Activated T-cell treated with anti-CD3 and anti-CD28 coated beads, Interleukin-2, amount 50 U/mL, for 1 hour (primary cell): ENCODE measurements at places on chromosomes 6 and 20.

DNA sequence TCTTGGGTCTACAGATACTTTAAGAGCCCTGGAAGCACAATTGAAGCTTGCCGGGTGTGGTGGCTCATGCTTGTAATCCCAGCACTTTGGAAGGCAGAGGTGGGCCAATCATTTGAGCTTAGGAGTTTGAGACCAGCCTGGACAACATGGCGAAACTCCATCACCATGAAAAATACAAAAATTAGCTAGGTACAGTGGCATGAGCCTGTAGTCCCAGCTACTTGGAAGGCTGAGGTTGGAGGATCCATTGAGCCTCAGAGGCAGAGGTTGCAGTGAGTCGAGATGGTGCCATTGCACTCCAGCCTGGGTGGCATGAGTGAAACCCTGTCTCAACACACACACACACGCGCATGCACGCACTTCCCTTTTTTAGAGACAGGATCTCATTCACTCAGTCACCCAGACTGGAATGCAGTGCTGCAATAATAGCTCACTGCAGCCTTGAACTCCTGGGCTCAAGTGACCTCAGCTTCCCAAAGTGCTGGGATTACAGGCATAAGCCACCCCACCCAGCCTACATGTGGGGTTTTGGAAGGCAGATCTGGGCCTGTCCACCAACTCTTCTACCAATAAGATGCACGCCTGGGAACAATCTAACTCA lies 182.5 kb upstream of the JARID2 start:
- no peak for DNase-seq

- no peak for DNase-seq
Measured at GRCh38 chr6:169164986-169165385, 88.7 kb downstream of the THBS2 start.

DNA sequence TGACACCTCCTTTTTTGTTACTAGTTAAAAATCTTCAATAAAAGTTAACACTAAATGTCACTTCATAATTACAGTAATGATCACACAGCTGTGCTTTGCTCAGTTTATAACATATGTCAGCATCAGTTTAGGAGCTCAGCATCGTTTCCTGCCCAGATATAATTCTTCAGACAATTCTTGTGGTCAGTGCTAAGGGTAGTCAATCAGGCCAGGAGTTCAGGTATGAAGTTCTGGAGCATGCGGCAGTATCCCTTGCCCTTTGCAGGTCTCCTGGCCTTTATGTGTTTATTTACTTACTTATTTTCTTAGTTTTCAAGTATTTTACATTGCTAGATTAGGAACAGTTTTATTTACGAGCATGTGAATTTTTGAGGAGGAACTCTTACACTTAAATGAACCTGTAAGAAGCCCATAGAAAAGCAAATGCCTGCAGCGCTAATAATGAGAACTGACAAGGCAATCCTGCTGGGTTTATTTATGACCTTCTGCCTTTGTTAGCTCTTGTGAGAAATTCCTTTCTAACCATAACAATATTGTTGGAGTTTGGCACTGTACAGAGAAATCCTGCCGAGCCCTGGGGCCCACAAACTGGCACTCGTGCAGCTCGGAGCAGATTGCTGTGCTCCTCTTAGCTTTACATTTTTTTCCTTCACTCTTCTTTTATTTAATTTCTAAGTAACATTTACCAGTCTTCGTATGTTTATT lies 252.8 kb downstream of the TMEM242 start:
- DNase-seq: no peak

- DNase-seq: no peak
Measured at GRCh38 chr20:23298155-23298554, 52.4 kb upstream of the NXT1 start.

GRCh38 chr6:159203304-159204005 lies 34.3 kb downstream of the FNDC1 start:
- DNase-seq: no peak

DNA sequence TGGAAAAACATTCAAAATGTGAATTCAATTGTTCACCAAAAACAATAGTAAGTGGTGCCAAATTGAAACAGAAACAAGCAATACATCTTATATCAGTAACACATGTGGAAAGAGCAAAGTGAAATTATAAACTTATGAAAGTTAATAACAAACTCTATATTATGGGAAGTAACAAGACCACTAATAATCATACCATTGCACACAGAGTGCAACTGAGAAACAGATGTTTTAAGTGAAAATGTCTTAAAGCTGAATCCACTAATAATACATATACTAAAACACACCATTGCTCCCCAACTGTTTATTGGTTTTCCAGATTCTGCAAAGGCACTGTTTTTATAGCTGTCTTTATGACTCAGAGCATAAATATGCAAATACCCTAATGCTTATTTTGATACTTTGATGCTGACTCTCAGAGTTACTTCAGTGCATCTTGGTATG lies 292.3 kb downstream of the RFPL4B start:
- no peak for DNase-seq

- DNase-seq: no peak
Measured at GRCh38 chr20:32201296-32201976, 6.1 kb downstream of the PLAGL2 start.

GRCh38 chr6:46220352-46221221 lies 49.8 kb upstream of the ENPP5 start:
- no peak for DNase-seq

- no peak for DNase-seq
Measured at GRCh38 chr6:31918069-31918720, 9.3 kb upstream of the C2 start.

GRCh38 chr20:53672484-53673129 lies 79.0 kb upstream of the ZNF217 start:
- DNase-seq: no peak

- DNase-seq: no peak
Measured at GRCh38 chr6:11093376-11093625, 333 bp upstream of the SMIM13 start.

- peak; percentile 42 for DNase-seq
Measured at GRCh38 chr6:89952686-89953085, 58.4 kb downstream of the GJA10 start.

DNA sequence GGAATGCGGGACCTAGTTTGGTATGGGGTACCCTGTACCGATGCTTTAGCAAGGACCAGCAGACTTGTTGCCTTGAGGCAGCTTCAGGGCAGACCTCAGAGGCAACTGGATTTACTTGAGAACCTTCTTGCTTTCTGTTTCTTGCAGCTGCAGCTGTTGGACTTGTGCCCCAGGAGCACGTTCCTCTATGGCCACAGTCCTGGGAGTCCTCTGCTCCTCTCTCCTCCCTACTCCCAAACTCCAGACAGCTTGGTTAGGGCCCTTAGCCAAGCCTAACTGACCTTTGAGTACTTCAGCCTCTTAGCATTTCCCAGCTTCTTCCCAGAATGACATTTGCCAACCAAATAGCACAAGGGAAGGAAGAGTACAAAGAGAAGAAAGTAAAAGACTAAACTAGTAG lies 34.7 kb downstream of the GHRH start:
- no peak for DNase-seq

- DNase-seq: peak; percentile 81
Measured at GRCh38 chr6:31400467-31401289, 2.7 kb upstream of the MICA start.

- DNase-seq: no peak
Measured at GRCh38 chr6:107061125-107062020, 33.4 kb downstream of the MTRES1 start.

DNA sequence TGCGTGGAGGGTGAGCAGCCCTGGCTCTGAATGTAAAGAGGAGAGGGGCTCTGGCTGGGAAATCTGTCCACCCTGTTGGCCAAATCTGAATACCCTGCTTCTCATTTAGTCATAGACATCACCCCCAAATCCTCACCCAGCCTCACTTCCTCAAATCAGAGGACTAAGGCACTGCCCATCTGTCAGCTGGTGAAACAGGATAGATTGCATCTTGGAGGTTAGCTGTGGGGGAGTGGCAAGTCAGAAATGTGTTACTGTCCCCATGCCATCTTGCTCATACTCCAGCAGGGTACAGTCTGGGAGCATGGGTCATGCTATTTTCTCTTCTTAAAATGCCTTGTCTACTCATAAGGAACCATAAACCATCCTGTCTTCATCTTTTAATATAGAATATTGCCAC lies 9.5 kb upstream of the DTNBP1 start:
- DNase-seq: no peak

DNA sequence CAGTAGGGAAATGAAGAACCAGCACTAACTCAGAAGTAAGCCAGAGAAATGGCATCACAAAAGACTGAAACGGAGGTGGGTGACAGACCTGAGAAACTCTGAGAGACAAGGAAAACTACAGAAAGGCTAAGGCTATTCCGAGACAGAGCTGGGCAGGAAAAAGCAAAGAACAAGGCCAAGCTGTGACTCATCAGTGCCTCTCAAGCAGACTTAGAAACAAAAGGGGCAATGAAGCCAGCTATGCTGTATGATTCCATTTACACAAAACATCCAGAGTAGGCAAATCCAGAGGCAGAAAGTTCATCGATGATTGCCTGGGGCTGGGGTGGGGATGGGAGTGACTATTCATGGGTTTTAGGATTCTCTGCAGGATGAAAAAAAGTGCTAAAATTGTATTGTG lies 50.0 kb downstream of the SLC23A2 start:
- no peak for DNase-seq

DNA sequence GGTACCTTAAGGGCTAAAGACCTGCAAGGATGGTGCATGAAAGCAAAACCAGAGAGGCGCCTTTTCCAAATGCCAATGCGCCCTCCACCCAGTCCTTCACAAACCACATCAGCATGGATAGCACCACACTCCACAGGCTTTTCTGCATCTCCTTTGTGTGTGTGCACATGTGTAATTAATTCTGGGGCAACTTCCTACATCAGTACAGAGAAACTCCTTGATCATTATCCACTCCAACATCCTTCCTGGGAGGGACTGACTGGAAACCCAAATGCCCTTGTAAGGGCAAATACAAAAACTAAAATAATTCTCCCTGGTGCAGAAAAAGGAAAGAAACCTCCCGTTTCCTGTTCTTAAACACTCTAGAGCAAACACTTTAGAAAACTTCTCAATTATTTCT lies 10.8 kb downstream of the SLC52A3 start:
- no peak for DNase-seq

GRCh38 chr6:16637635-16638034 lies 123.6 kb downstream of the ATXN1 start:
- no peak for DNase-seq

GRCh38 chr6:167856999-167857660 lies 30.4 kb downstream of the AFDN start:
- DNase-seq: no peak

- no peak for DNase-seq
Measured at GRCh38 chr6:118748311-118749062, 97.1 kb upstream of the CEP85L start.

- DNase-seq: no peak
Measured at GRCh38 chr6:155038527-155038926, 43.4 kb downstream of the TIAM2 start.

GRCh38 chr20:20404633-20405032 lies 36.7 kb downstream of the INSM1 start:
- DNase-seq: no peak

DNA sequence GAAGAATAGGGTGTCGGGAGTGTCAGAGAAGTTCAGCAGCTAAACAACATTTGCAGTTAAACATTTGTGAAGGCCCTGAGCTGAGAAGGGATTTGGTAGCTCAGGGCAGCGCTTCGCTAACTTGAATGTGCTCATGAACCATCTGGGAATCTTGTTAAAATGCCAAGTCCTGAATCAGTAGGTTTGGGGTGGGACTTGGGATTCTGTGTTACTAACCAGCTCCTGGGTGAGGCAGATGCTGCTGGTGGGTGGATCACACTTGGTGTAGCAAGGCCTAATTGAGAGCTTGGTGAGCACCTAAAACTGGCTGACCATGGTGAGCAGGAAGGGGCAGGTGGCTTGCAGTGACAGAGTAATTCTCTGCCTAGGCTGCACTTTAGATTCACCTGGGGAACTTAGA lies 5.9 kb downstream of the PTPRA start:
- no peak for DNase-seq

DNA sequence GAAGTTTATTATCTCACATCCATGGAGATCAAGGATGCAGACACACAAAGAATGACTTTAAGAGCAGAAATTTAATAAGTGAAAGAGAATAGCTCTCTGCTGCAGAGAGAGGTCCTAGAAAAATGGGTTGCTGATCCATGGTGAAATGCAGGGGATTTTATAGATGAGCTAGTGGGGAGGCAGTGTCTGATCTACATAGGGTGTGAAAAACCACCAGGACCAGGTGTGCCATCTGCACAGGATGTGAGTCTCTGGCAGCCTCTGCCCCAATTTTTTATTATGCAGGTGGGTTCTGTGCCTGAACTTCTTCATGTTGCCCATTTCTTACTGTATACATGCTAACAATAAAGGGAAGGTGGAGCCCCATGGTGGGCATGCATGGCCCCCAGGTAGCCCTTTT lies 19.9 kb upstream of the NANP start:
- no peak for DNase-seq

DNA sequence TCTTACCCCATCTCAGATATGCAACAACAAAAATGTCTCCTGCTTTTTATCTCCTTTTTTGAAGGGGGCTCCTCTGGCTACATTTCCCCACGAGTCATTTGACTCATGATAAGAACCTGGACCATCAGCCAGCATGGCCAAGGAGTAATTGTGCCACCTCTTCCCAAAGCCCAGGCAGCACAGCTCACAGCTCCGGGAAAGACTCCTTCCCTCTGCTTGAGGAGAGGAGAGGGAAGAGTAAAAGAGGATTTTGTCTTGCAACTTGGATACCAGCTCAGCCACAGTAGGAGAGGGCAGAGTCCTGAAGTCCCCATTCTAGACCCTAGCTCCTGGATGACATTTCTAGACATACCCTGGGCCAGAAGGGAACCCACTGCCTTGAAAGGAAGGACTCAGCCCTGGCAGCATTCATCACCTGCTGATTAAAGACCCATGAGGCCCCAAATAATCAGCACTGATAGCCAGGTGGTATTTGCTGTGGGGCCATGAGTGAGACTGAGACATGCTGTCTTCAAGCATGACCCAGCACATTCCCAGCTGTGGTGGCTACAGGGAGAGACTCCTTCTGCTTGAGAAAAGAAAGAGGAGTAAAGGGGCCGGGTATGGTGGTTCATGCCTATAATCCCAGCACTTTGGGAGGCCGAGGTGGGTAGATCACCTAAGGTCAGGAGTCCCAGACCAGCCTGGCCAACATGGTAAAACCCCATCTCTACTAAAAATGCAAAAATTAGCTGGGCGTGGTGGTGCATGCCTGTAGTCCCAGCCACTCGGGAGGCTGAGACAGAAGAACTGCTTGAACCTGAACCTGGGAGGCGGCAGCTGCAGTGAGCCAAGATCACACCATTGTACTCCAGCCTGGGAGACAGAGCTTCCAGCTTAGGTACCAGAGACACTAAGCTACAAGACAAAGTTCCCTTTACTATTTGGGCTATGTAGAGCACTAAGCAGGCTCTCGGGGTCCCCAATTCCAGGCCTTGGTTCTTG lies 28.1 kb downstream of the NCOA6 start:
- DNase-seq: no peak
